HepG2 (cell line): ENCODE measurements at places on chromosomes 5 and 9. TPM values are rescaled to one million over a fixed set of nuclear protein-coding genes. Genes with fewer than 3 reads are reported as not detected.

- DNase-seq: no peak
Observed at GRCh38 chr9:85404911-85405565, 336.7 kb downstream of the AGTPBP1 start.

DNA sequence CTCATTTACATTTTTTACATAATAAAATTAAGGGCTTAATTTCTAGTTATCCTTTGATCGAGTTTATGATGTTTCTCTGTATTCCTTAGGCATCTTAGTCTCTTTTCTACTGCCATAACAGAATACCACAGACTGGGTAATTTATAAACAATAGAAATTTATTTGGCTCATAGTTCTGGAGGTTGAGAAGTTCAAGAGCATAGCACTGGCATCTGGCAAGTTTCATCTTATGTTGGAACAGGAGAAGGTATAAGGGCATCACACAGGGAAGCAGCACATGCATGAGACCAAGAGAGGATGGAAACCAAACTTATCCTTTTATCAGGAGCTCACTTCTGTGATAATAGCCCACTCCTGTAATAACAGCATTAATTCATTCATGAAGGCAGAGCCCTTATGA, 284.9 kb upstream of the COX7C start:
- no peak for DNase-seq

DNA sequence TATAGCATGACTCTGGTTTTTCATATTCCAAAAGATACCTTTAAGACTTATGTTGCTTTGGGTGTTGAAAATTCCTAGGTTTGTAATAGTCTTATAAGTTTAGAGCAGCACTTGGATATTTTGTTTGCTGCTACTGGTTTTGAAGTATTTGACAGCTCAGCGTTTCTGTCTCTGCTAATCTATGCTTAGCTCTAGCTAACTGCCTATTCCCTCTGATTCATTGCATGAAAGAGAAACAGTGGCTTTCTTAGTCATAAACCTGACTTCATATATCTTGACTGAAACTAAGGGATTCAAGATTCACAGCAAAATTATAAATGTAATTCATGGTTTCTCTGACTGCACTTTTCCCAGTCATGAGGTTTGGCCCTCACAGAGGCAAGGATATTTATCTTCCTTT, 35.6 kb upstream of the ANXA1 start:
- DNase-seq: no peak

GRCh38 chr5:7763621-7764072, 87.3 kb downstream of the CFAP90 start:
- no peak for DNase-seq

DNA sequence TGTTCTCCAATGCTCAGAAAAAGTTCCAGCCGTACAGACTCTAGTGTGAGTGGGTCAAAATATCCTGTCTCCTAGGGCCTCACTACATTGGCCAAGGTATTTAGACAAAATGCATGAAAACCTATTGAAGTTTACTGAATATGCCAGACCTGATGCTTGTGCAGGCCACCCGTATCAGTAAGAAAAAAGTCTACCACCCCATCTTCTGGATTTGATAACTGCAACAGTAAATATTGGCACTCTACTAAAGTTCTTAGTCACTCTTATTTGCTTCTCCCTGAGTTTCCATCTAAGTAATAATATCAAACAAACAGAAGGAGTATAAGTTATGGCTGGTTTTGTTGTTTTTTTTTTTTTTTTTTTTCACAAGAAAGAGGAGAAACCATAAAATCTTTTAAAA, 627.7 kb upstream of the KLF4 start:
- no peak for DNase-seq

Gene CDC20B
- not detected in 2 replicates for total RNA-seq

DNA sequence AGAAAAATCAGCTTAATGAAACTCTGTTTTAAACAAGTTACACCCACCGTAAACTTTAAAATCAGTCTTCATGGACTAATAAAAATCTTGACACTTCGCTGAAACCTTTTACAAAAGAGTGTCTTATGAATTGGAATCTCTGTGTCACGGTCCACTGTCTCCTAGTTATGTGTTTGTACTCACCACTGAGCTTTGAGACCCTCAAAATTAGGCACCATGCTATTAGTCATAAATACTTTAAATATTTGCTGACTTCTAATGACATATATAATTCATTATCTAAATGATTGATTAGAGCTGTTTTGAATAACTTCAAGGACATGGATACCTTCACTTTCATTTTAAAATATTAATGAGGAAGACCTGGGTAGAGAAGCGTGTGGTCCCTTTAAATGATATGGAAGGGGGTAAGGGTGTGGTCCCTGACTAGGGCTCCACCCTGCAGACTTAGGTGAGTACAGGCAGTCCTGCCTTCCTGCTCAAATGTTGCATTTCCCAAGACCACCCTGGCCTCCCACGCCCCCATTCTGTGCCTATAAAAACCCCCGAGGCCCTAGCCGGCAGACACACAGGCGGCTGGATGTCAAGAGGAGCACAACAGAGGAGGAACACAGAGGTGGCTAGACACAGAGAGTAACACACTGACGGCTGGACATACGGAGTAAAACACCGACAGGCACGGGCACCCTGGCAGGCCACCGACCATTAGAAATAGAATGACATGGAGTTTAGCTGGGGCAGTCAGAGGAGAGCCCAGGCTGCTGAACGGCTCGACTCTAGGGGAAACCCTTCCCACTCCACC, 179.0 kb upstream of the CDH9 start:
- no peak for DNase-seq

Gene IARS1
- 185 and 277 TPM in 2 replicates for total RNA-seq

Gene ADCY2
- not detected in 2 replicates for total RNA-seq

Gene PCDHA9
- total RNA-seq: 0.03 TPM in 1 of 2 replicates, not detected in the other

- peak; percentile 91 for DNase-seq
Observed at GRCh38 chr5:172714491-172715420, 56.2 kb downstream of the DUSP1 start.

DNA sequence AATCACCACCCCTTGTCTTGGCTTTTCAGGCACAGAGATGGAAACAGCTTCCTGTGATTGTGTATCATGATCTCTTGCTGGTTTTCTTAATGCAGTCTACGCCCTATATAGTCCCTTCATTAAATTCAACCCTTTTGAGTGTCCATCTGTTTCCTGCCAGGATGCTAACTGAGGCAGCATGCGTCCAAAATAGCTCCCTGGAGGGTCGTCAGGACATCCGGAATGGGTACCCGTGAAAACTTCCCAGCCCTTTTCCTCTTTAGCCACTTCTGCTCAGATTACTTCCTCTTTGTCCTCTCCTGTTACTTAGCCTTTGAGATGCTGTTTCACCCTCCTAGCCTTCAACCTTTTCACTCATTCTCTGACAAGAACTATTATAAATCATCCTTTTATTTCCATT, 79.8 kb upstream of the KLF9 start:
- DNase-seq: no peak

DNA sequence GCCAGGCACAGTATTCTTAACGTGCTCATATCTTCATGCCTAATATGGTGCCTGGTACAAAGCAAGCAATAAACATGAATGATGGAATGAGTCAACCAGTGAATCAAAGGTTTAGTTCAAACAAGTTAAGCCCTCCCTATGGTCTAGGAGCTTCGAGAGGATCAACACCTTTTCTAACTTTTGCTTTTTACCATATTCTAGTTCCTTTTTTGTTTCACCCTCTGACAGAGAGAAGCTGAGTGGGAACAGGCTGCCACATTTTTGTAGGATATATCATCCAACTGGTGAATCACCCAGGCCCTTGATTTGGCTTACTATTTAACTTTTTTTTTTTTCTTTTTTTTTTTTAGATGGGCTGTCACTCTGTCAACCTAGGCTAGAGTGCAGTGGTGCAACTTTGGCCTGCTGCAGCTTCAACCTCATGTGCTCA, 39.3 kb upstream of the TNC start:
- DNase-seq: no peak

DNA sequence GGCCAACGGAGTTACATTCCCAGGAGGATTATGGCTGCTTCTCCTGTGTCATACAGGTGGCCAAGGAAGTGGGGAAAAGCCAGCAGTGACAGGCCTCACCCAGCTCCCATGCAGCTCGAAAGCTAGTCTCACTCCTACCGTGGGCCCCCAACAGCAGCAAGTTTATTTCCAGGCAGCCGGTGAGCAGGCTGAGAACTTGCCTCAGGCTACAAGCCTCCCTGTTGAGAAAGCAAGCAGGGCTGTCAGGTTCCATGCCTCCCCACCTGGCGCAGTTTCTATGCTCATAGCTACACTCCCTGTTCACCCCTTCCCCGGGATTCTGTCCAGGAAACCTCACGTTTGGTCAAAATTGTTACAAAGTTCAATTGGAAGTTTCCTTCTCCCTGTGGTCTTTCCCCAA, 27.5 kb upstream of the DNAH5 start:
- no peak for DNase-seq

Gene ANKRD20A1
- not detected in 2 replicates for total RNA-seq

GRCh38 chr9:2378266-2378665, 243.3 kb upstream of the VLDLR start:
- DNase-seq: no peak

DNA sequence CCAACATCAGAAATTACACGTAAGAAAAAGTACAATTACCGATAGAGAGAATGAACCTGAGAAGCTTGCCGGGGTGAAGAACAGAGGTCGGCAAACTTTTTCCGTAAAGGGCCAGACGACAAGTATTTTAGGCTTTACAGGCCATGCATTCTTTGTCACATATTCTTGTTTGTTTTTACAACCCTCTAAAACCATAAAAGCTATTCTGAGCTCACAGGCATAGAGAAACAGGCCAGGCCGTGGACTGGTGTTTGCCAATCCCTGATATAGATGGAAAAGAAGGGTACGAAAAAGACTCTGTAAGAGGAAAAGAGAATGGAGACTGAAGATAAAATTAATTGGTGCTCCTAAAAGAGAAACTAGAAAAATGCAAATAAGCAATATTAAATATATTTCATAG, 15.4 kb downstream of the SFXN1 start:
- DNase-seq: no peak

DNA sequence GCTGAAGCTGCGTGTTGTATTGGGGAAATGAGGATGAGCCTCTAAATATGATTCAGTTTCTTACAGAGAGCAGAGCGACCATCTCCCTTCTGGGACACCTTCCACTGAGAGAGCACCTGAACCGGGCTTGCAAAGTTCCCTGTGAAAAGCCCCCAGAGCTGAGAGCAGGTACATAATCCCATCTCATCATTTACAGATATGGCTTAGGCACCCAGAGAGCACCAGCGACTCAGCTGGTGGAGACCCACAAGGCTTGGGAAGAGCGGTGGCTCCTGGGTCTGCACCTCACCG, 324.3 kb upstream of the IRX4 start:
- DNase-seq: no peak

- DNase-seq: no peak
Observed at GRCh38 chr9:75896193-75896592, 5.7 kb downstream of the PCSK5 start.

Gene GABRA1
- total RNA-seq: not detected in 2 replicates

GRCh38 chr5:1111727-1112289, at the start of gene SLC12A7:
SLC12A7 (minus strand) TSS chr5:1112063; CDS start chr5:1111991, 72 bp downstream.
- no peak for DNase-seq

Gene TEX53
- not detected in 2 replicates for total RNA-seq

DNA sequence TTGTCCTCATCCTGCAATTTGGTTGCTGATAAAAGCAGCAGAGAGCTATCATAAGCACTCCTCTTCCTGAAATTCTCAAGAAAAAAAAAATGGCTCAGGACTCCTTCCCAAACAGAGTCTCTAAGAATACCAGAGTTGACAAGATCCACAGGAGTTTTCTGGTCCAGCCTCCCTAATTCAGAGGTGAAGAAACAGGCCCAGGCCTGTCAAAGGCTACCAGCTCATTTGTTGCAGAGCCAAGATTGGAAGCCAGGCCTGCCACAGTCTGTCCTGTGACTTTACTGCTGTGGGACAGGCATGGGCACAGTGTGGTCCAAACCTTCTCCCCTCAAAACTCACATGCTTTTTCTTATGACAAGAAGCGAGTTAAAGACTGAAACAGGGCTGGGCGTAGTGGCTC, 41.5 kb downstream of the NIPSNAP3B start:
- no peak for DNase-seq

Gene EGFL7
- 0.20 TPM in 1 of 2 replicates, not detected in the other for total RNA-seq

GRCh38 chr9:35738186-35738585, 5.7 kb downstream of the CREB3 start:
- no peak for DNase-seq

Gene SV2C
- not detected in 2 replicates for total RNA-seq

DNA sequence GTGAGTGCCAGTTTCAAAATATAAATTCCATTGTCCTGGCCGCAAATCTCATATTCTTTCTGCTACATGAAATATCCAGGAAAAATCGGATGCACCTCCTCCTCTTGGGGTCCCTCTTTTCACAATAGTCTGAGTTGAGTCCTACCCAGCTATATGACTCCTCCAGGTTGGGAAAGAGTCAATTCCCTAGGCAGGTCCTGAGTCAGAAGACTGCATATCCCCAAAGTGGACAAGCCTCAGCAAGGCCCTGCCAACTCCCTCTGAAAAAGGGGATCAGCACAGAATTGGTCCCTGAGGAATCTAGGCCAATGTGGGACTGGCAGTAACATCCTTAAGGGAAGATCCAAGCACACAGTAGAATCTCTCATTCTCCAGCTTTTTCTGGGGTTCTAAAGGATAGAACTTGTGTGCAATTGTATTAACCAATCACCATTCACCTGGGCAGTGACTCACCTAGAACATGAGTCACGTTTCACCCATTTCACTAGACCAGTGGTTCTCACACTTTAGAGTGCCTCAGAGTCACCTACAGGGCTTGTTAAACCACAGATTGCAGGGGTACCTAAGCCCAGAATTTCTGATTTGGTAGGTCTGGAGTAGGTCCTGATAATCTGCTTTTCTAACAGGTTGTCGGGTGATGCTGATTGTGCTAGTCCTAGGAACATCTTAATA, 44.7 kb upstream of the TMEM215 start:
- no peak for DNase-seq

- no peak for DNase-seq
Observed at GRCh38 chr9:99039505-99040182, 65.3 kb upstream of the TGFBR1 start.

- no peak for DNase-seq
Observed at GRCh38 chr5:1660511-1660910, 136.8 kb upstream of the LPCAT1 start.

Gene PRDM9
- not detected in 2 replicates for total RNA-seq

Gene MLLT3
- 12.3 and 18.5 TPM in 2 replicates for total RNA-seq

Gene ACTBL2
- not detected in 2 replicates for total RNA-seq

- no peak for DNase-seq
Observed at GRCh38 chr5:131466171-131466766, 168.8 kb downstream of the RAPGEF6 start.

Gene DND1
- 0.17 and 0.55 TPM in 2 replicates for total RNA-seq

GRCh38 chr5:88503041-88503345, 234.3 kb upstream of the TMEM161B start:
- no peak for DNase-seq

- DNase-seq: no peak
Observed at GRCh38 chr9:28651050-28651722, 1077.9 kb upstream of the C9orf72 start.

Gene OBP2B
- not detected in 2 replicates for total RNA-seq
